Activated naive CD4-positive, alpha-beta T cell treated with anti-CD3 and anti-CD28 coated beads, Interleukin-2, amount 50 U/mL, for 72 hours (primary cell): ENCODE measurements at places on chromosomes 16 and 17.

DNA sequence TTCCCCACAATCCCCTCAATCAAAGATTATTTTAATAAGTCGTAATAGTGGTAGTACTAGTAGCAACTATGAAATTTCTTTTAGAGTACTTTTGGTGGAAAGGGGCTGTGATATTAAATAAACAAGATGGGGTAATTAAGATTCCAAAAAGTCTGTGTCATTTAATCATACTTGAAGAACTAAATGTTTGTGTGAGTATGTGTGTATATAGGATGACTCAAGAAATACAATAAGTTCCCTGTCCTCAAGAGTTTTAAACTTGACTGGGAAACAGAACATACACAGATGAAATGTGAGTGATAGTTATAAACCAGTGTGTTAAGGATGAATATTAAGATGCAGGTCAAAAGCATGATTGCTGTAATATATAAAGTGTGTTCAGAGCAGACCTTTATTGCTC is 2.3 kb downstream of the ALDH3A2 start:
- no peak for DNase-seq

DNA sequence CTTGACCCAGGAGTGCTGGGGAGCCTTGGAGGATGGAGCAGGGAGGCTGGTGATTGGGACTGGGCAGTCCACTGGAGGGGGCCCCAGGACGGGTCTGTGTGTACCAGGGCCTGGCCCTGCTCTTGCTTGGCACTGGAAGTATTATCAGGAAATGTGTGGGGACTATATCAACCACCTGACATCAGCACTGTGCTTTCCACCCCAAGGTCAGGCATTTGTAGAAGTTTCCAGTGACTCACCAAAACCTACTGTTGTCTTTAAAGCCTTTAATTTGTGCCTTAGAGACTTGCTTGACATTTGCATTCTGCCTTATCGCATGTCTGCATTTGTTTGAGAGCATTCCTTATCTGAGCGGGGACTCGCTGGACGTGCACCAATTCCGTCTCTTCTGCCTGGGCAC is 323.1 kb downstream of the FOXL1 start:
- no peak for DNase-seq

DNA sequence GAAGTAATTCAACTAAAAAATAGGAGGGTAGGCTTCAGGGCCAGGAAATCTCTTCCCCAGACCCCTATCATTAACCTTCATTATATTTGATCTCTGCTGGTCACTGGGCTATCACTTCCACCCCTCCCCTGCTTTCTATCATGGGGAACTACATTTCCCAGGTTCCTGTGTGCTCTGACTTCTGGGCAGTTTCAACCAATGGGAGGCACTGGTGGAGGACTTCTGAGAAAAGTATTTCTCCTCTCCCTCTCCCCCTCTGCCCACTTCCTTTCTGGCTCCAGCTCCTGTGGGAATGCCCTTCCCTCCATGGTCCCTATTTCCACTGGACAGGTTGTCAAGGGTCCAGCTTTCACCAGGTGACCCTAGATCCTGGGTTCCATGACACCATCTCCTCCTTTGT is 364.4 kb downstream of the C16orf95 start:
- no peak for DNase-seq

GRCh38 chr17:69506489-69506888 is 92.0 kb downstream of the MAP2K6 start:
- no peak for DNase-seq

- DNase-seq = no peak
Observed at GRCh38 chr17:2238432-2239169, 65.0 kb downstream of the SMG6 start.

GRCh38 chr17:63309021-63309420 is 137.1 kb downstream of the CYB561 start:
- no peak for DNase-seq

- no peak for DNase-seq
Observed at GRCh38 chr16:1032607-1033006, 39.9 kb upstream of the SSTR5 start.

GRCh38 chr17:36877771-36878170 is 59.5 kb upstream of the LHX1 start:
- DNase-seq = no peak
